ENCODE measurements at places on chromosomes 11 and 22. TPM values are rescaled to one million over a fixed set of nuclear protein-coding genes. Genes with fewer than 3 reads are reported as not detected.

The KRTAP5-7 gene
- 0.17 TPM for total RNA-seq

The CCDC85B gene
- 118 TPM for total RNA-seq

The ADM2 gene
- total RNA-seq, result 5.8 TPM

The EIF4G2 gene
- total RNA-seq, result 599 TPM

The IGLL1 gene
- not detected for total RNA-seq

The APOBEC3G gene
- total RNA-seq, result 22.1 TPM

The MRPL11 gene
- 39.3 TPM for total RNA-seq

The SAA4 gene
- total RNA-seq, result not detected

The OR9I1 gene
- not detected for total RNA-seq

The MRTFA gene
- total RNA-seq, result 13.4 TPM

The KRTAP5-8 gene
- not detected for total RNA-seq

The MYO18B gene
- total RNA-seq, result 0.17 TPM

The DGAT2 gene
- 2.3 TPM for total RNA-seq

The PARVG gene
- total RNA-seq, result not detected

The MAPK1 gene
- total RNA-seq, result 53.8 TPM

The DNAJB13 gene
- total RNA-seq, result not detected

The OR2AG1 gene
- total RNA-seq, result not detected

The LGALS12 gene
- not detected for total RNA-seq

The C11orf86 gene
- not detected for total RNA-seq
